ENCODE measurements at places on chromosomes 2 and 18.

DNA sequence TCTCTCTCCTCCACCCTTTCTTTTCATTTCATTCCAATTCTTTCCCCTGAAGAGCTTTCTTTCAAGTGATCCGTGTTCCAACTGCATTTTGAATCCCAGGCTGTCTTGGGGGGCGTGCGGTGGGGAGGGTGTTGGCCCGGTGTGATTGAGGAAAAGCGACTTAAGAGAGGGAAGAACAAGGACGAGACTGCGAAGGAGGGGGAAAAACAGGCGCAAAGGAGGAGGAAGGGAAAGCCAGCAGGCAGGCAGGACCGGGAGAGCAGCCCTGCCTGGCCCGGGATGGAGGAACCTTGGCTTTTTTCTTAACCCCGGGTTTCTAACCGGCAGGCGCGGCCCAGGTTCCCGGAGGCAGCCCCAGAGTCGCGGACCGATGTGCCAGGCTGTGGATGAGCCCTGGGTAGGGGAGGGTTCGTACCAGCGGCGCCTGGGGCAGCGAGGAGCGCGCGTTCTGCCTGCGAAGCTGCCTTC is 1.3 kb downstream of the ADCYAP1 start:
- no peak for DNase-seq

- DNase-seq, result no peak
Observed at GRCh38 chr2:207970147-207970825, 55.0 kb downstream of the PLEKHM3 start.

DNA sequence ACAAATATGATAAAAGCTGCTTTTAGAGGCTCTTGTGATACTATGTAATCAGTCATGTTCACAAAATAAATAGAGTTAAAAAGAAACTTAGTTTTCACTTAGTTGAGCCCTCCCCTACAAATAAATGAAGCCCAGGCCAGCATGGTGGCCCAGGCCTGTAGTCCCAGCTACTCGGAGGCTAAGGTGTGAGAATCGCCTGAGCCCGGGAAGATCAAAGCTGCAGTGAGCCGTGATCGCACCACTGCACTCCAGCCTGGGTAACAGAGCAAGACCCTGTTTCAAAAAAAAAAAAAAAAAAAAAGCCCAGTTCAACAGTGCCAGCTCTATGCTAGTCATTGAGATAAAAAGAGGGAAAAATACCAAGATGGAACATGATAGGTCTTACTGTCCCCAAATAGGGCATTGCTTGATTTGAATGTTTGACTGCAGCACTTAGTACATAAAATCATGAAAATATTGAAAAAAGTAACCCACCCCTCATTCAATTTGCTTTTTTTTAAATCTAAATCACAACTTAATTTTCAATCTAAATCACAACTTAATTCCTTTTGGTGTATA is 1.5 kb downstream of the ASNSD1 start:
- no peak for DNase-seq

DNA sequence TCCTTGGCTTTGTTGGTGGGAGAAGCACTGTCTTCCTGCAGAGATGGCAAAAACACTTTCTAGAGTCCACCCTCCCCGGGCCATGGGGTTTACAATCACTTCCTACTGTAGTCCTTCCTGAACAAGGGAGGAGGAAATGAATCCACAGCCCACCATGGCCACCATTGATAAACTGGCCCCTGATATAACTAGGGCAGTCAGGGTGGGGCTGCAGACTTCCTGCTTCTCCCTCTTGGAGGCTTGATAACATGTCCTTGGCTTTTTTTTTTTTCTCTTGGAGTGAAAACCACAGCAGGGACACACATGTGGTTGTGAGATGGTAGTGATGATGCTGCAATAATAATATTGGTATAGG is 437.8 kb downstream of the ZNF521 start:
- DNase-seq, result no peak

GRCh38 chr2:165408186-165408585 is 61.3 kb upstream of the CSRNP3 start:
- no peak for DNase-seq

DNA sequence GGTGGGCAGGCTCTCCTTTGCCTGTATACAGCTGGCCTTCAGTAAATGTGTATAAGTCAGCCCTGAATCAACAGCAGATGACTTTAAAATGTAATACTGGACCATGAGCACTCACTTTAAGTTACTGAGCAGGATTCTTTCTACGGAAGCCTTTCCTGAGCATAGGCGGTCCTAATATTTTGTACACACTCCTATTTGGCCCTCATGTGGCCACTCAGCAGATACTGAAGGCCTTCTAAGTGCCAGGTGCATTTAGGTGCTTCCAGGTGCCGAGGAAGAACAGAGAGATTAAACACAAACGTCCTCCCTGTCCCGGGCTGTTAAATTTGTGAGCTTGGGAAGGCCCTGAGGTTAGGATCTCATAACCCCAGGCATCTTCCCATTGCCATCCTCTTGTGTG is 27.0 kb downstream of the UXS1 start:
- DNase-seq, result no peak

DNA sequence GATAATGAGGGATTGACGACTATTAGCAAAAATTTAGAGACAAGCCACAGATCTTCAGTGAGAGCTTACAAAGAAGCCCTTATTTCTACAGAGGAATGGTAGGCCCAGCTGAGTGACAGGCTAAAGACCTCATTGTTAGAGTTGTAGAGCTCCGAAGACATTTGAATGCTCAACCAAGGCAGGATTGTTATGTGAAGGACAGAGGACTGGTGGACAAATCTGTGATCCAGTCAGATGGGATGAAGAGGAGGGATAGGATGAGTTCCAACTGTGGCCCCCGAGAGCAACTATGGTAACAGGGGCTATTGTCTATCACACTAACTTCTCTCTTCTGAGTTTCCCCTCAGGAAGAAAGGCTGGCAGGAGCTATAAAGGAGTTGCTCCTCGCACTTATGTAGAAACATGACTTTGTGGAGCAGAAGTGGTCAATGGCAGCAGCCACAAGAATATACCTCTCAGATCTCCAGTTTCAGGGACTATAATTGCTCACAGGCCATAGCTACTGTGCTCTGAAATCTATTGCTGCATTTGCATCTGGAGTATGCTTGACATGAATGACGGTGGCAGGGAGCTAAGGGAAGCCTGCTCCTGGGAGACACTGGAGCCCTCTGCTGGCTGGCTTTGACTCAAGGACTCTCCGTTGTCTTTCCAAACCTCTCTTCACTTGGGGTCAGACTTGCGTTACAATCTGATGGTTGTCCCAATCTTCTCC is 50.3 kb upstream of the GREB1L start:
- peak; percentile 80 for DNase-seq
